H1 (cell line): ENCODE measurements at places on chromosomes 12 and 14.

DNA sequence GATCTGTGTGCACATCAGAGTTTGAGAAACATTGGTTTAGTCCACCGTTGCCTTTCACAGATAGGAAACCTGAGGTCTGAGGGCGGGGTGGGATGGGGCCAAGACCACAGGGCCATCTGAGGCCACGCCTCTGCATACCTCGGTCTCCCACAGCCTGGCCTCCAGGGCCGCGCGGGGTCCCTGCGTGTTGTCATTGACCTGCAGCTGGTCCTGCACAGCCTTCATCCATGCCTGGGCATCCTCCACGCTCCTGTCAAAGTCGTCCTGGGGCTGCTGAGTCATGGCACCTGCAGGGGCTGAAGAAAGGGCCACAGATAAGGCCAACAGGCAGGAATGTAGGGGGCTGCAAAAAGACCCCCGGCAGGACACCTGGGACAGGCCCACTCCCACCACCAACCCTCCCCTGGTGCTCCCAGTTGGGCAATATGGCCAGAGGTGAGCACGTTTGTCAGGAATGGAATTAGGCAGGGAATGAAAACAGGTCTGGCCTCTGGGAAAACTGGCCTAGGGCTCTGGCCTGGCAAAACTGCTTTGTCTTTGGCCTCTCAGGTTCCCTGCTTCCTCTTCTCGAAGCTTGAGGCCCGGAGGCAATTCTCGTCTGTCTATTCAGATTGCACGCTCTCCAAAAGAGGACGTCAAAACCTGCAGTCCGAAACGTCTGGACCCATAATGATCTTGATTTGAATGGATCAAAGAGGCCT lies 40.8 kb downstream of the SYNE3 start:
- no peak for DNase-seq

DNA sequence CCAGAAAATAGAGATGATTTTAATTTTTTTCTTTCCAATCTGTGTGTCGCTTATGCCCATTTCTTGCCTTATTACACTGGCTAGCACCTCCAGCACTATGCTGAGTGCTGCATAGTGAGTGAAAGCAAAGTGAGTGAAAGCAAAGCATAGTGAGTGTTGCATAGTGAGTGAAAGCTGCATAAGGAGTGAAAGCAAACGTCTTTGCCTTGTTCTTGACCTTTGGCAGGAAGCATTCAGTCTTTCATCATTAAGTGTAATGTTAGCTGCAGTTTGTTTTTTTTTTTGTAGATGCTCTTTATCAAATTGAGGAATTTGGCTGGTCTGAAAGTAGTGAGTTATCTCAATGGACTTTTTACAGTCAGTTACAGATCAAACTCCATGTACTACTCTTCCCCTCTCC lies 6.9 kb upstream of the CORO1C start:
- no peak for DNase-seq

GRCh38 chr14:75547552-75548250 lies 25.4 kb downstream of the BATF start:
- no peak for DNase-seq

GRCh38 chr12:103994235-103994634 lies 28.6 kb downstream of the TDG start:
- DNase-seq = no peak

DNA sequence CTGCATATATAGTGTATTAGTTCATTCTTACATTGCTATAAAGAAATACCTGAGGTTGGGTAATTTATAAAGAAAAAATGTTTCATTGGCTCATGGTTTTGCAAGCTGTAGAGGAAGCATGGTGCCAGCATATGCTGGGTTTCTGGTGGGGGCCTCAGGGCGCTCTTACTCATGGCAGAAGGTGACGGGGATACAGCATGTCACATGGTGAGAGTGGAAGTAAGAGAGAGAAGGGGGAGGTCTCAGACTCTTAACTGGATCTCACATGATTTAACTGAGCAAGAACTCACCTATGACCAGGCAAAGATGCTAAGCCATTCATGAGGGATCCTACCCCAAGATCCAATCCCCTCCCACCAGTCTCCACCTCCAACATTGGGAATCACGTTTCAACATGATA lies 15.9 kb upstream of the PAWR start:
- no peak for DNase-seq

- no peak for DNase-seq
Observed at GRCh38 chr12:116043659-116044535, 233.6 kb downstream of the MED13L start.

- DNase-seq = no peak
Observed at GRCh38 chr12:28242496-28243309, 52.4 kb downstream of the CCDC91 start.

GRCh38 chr14:29037411-29037810 lies 270.8 kb downstream of the FOXG1 start:
- DNase-seq = no peak

- DNase-seq = no peak
Observed at GRCh38 chr14:102223682-102224081, 81.3 kb downstream of the MOK start.

DNA sequence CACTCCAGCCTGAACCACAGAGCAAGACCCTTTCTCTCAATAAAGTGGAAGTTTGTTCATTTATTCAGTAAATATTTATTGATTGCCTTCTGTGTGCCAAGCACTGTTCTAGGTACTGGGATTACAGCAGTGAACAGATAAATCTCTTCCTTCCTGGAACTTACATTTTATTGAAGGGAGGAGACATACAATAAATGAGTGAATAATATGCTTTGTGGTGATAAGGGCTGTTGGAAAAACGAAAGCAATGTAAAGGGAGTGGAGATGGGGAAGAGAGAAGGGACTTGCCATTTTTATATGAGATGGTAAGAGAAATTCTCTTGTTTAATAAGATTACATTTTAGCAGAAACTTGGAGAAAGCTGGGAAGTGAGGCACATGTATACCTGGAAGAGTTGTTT lies 1.6 kb downstream of the GSKIP start:
- no peak for DNase-seq

- DNase-seq = no peak
Observed at GRCh38 chr12:16560273-16560672, 45.7 kb downstream of the LMO3 start.
